T-helper 2 cell treated with Interferon-gamma antibody and Interleukin-4, amounts not matched to agents 5 μg/mL and 100 μg/mL, for 36 hours (primary cell): ENCODE measurements at places on chromosomes 12 and 14.

DNA sequence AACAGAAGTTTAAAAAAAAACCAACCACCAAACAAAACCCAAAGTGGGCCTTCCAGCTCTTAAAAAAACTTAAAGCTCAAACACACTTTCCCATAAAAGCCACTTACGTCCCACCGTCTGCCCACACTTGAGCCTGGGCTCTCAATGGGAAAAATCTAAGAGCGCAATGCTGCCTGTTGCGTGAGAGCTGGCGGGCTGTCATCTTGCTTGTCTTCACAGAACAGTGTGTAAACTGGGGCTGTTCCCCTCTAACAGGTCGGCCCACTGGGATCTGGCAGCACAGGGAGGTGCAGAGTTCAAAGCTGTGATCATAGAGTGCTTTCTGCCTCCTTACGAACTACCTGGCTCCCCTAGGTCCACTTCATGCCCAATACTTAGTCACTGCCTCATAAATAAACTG, 80.0 kb downstream of the DICER1 start:
- no peak for DNase-seq
- no peaks in the 10 kb centered on the region for H3K36me3 ChIP-seq
- peaks cover 5% of the 10 kb centered on the region for H3K27me3 ChIP-seq
- no peak overlapping the region for H3K4me3 ChIP-seq
- H3K4me1 ChIP-seq = no peaks in the 10 kb centered on the region

DNA sequence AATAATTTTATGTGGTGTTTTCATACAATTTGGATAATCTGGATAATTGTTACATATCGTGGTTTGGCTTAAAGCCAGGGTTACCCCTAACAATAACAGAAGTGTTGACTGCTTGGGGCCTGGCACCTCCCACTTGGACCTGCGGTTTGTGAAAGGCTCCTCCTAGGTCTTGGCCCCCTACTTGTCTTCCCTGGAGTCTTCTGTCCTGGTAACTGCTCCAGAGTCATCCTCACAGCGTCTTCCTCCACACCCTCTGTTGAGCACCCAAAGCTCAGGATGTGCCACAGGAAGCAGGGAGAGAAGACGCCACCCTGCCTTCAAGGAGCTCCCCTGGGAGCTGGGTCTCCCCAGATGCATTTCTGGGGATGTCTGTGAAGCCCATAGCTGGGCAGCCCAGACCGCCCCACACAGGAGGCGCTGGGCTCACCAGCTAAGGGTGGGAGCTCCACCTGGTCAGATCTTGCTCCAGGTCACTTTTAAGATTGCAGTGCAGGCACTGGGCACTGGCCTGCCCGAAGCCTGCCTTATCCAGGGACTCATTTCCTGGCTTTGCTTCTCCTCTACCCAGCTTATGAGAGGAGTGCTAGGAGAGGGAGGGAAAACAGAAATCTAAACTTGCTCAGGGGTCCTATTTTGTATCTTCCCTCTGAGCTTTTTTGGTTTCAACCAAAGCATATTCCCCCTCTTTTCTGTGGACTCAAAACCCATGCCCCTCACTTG, 98.2 kb downstream of the ZFP36L1 start:
- no peaks in the 10 kb centered on the region for H3K27me3 ChIP-seq
- H3K36me3 ChIP-seq = no peaks in the 10 kb centered on the region

GRCh38 chr12:6110006-6110405, 14.5 kb downstream of the VWF start:
- H3K4me1 ChIP-seq = no peaks in the 10 kb centered on the region
- H3K27ac ChIP-seq = no peak overlapping the region

- H3K36me3 ChIP-seq = no peaks in the 10 kb centered on the region
- DNase-seq = no peak
- H3K4me3 ChIP-seq = no peak overlapping the region
- H3K27me3 ChIP-seq = peaks cover 20% of the 10 kb centered on the region
These were observed 64.5 kb downstream of the TTC9 start for GRCh38 chr14:70706177-70706576.
